ENCODE measurements at places on chromosomes 2 and 18.
A peak's percentile ranks its signal among the peaks of the same experiment; 100 is the strongest.

DNA sequence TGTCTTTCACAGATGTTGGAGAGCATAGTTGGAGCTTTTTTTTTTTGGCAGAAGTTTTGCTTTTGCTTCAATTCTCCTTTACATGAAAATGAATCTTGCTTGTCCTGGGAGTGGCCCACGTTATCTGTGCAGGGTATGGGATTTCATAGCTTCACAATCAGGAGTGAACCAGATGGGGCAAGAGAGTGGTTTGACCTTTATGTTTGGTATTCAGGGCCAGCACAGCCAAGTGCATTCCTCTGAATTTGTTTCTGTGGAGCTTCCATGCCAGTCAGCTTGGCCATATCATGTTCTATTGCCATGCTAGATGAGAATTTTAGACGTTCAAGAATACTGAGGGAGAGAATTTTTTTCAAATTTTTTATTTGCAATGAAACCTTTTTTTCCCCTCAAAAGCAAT is 116.6 kb downstream of the PRPF40A start:
- DNase-seq: no peak

DNA sequence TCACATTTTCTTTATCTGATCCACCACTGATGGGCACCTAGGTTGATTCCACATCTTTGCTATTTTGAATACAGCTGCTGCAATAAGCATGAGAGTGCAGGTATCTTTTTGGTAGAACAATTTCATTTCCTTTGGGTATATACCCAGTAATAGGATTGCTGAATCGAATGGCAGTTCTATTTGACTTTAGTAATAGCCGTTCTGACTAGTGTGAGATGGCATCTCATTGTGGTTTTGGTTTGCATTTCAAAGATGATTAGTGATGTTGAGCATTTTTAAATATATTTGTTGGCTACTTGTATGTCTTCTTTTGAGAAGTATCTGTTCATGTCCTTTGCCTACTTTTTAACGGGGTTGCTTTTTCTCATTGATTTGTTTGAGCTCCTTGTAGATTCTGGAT is 72.3 kb downstream of the CCDC138 start:
- DNase-seq: peak; percentile 70

- no peak for DNase-seq
These were observed 1.4 kb upstream of the XRCC5 start for GRCh38 chr2:216107760-216108159.

DNA sequence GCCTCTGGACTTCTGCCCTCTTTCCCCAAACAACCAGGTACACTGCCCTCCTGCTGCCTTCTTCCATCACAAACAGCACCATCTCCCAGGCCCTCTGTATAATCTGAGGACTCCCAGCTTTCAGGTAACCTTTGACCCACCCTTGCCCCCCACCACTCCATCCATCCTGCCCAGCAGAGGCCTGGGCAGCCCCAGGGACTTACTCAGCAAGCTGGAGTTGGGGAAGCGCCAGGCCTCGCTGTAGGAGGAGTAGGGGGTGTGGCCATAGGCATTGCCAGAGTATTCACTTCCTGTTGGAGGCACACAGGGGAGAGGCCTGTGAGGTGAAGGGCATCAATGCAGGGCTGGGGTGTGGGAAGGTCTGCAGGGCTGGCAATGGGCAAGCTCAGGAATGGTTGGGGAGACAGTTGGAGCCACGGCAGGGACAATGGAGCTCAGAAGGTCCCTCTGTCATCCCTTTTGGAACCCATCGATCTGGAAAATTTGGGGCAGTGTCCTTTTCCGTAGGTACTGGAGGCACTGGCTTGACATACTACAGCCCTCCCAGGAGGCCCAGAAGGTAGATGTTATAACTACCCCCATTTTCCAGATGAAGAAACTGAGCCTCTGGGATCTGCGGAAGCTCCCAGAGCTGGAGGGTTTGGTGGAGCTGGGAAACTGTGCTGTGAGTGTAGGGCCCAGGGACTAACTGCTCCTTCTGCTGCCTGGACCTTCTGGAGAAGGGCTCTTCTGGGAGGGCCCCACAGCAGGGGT is 46.3 kb downstream of the PSD4 start:
- peak; percentile 46 for DNase-seq

DNA sequence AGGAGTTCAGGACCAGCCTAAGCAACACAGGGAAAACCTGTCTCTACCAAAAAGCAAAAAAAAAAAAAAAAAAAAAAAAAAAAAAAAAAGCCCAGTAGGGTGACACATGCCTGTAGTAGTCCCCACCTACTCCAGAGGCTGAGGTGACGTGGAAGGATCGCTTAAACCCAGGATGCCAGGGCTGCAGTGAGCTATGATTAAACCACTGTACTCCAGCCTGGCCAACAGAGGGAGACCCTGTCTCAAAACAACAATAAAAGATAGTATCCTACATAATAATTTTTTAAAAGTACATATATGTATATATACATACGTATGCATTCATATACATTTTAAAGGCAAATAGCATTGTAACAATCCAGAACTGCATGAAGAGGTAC is 51.7 kb downstream of the SOS1 start:
- DNase-seq: peak; percentile 40

- DNase-seq: no peak
These were observed 59.0 kb downstream of the TACR1 start for GRCh38 chr2:75140288-75140687.

GRCh38 chr2:6656633-6657032 is 209.1 kb downstream of the CMPK2 start:
- no peak for DNase-seq

GRCh38 chr2:148653437-148653836 is 8.9 kb downstream of the EPC2 start:
- DNase-seq: no peak

- peak; percentile 54 for DNase-seq
These were observed at the start of gene CCDC68 for GRCh38 chr18:54958704-54959625. TSS of gene CCDC68 (minus strand) at chr18:54959461. CDS start at chr18:54942791, 16,670 bp downstream.

DNA sequence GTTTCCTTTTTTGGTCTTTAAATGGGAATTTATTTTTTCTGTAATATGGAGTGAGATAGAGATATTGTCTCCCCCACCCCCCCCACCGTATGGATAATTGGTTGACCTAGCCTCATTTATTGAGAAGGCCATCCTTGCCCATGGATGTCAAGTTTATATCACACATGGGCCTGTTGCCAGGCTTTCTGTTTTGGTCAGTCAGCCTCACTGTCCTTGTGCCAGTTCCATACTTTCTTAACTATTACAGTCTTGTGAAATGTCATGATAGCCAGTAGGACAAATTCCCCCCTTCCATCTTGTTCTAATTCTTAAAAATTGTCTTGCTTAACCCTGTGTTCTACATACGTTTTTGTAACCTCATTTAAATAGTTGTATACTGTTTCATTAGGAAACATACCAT is 12.5 kb downstream of the BABAM2 start:
- no peak for DNase-seq

GRCh38 chr2:45946023-45946422 is 294.5 kb downstream of the PRKCE start:
- DNase-seq: peak; percentile 93

Data from ELR (cell line).